ENCODE measurements at places on chromosomes 4 and X.

DNA sequence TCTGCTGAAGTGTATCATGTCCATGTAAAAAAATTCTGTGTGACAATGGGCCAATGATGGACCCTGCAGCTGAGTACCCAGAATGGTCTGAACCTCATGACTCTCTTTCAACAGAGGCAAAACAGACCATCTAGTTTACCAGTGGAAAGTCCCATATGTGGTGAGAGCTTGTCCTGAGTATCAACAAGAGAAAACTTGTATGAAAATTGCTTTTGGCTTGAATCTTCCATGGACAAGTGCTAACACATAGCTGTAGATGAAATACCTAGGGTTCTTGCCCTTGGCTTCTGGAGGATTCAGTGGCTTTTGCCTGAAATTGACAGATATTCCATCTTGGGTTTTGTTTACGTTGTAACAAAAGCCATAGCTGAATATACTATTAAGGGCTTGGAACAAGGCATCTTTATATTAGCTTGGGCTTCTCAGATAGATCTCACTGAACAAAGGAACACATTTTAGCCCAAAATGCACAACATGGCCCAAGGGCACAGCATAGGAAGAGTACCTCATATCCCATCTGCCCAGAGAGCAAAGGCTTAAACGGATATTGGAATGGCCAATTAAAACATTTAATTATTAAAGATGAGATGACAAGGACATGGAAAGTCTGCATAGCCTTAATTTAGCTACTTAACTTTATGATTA, 128.5 kb upstream of the HPGD start:
- H3K36me3 ChIP-seq, result no peaks in the 10 kb centered on the region
- H3K4me3 ChIP-seq, result no peak overlapping the region
- H3K4me1 ChIP-seq, result no peaks in the 10 kb centered on the region
- H3K27ac ChIP-seq, result no peak overlapping the region
- no peak for DNase-seq

GRCh38 chr4:29756966-29757365, 963.2 kb upstream of the PCDH7 start:
- H3K36me3 ChIP-seq, result no peaks in the 10 kb centered on the region
- H3K4me3 ChIP-seq, result no peak overlapping the region
- no peaks in the 10 kb centered on the region for H3K27me3 ChIP-seq
- DNase-seq, result no peak
- H3K4me1 ChIP-seq, result no peaks in the 10 kb centered on the region

DNA sequence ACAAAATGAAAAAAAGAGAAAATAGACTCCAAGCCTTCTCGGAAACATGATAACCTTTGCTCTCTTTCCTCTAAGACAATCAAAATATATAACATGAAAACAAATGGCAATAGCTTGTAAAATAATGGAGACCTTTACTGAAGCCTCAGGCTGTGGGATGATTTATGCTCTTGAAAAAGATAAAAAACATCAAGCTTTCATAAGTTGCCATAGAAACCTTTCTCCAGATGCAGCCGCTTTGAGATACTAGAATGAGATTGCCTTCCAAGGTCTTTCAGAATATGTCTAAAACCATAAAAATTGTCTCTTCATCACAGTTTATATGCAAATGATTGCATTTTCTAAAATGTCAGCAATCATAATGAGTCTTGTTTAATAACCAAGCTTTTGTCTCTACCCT, 31.6 kb downstream of the MAOB start:
- no peaks in the 10 kb centered on the region for H3K4me1 ChIP-seq
- H3K27ac ChIP-seq, result no peak overlapping the region
- no peaks in the 10 kb centered on the region for H3K36me3 ChIP-seq
- no peak for DNase-seq
- no peak overlapping the region for H3K4me3 ChIP-seq

DNA sequence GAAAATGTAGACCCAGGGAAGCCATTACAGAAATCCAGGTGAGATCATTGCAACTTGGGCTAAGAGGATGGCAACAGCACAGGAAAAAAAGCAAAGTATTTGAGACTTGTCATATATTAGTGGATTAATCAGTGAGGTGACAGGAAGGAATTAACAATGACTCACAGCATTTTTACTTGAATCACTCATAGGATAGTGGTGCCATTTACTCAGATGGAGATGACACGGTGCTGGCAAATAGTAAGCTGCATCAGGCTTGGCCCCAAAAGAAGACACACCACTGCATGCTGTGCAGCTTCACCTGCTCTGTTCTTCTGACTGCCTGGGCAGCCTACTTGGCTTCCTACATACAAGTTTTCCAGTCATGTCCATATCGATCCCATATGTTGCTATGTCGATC, 144.8 kb downstream of the FRYL start:
- no peaks in the 10 kb centered on the region for H3K27me3 ChIP-seq
- no peak overlapping the region for H3K27ac ChIP-seq
- no peak overlapping the region for H3K4me3 ChIP-seq

DNA sequence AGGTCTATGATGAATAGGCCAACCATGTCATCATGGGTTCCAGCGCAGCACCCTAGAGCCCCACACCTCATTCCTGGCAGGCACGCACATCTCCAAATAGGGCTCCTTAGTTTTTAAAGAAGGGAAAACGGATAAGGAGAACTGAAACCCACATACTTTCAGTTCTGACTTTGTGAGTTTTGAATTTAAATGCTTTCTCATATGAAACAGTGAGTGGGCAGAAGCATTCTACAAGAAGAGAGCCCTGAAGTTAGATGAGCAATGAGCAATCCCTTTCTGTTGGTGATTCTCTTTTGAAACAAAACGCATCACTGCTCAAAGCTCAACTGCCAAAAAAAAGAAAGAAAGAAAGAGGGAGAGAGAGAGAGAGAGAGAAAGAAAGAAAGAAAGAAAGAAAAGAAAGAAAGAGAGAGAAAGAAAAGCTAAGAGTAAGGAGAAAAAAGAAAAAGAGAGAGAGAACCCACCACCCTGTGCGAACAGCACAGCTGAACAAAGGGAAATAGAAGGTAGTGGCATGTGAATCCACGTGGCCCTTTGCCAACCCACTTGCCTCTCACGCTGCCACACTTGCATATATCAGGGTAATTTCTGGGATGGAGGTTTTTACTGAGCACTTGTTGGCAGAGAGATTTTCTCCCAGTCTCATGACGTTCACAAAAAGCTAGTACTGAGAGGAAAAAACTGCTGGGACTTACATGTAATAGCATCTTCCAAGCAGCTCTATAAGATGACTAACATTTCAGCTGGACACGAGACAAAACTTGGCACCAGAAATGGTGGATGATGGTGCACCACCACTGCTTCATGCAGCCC, 31.0 kb downstream of the TMSB4X start:
- peak overlapping the region; percentile 80 for H3K4me3 ChIP-seq
- peaks cover 47% of the 10 kb centered on the region for H3K4me1 ChIP-seq
- H3K27me3 ChIP-seq, result no peaks in the 10 kb centered on the region
- no peak for DNase-seq

- H3K36me3 ChIP-seq, result no peaks in the 10 kb centered on the region
- peak overlapping the region; percentile 34 for H3K27ac ChIP-seq
- no peaks in the 10 kb centered on the region for H3K27me3 ChIP-seq
- peak overlapping the region; percentile 37 for H3K4me3 ChIP-seq
These were observed 46.0 kb upstream of the CLNK start for GRCh38 chr4:10730590-10730989.

DNA sequence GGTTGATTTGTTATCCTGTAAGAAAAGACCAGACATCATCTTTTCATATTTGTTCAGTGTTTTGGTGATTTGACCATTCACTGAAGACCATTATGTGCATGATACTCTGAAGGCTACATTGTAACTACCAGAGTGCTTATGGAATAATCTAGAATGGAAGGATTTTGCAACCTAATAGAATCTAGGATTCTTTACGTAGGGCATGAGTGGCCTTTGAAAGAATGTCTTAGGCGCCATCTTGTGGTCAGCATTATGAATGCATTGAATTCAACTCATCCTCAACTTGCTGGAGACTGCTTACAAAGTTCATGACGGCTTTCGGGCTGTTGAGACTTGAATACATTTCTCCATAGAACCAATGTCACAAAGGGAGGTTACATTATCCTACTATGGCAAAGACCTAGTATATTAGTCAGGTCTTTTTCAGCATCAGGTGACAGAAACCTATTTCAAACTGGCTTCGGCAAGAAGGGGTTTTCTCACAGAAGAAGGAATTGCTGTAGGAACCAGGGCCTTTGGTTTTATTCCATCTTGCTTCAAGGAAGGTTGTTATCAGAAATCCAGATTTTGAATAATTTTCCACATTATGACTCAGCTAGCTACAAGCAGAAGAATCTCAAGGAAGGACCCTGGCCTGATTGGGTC, 104.1 kb downstream of the GPAT3 start:
- peaks cover 15% of the 10 kb centered on the region for H3K27me3 ChIP-seq
- H3K36me3 ChIP-seq, result no peaks in the 10 kb centered on the region

- no peak for DNase-seq
- H3K27me3 ChIP-seq, result no peaks in the 10 kb centered on the region
- H3K27ac ChIP-seq, result no peak overlapping the region
- H3K4me3 ChIP-seq, result no peak overlapping the region
These were observed 13.6 kb downstream of the FTHL17 start for GRCh38 chrX:31058284-31058683.

Data from T-helper 2 cell treated with Interferon-gamma antibody and Interleukin-4, amounts not matched to agents 5 μg/mL and 100 μg/mL, for 36 hours (primary cell).